ENCODE measurements at places on chromosomes 6 and 20. TPM values are rescaled to one million over a fixed set of nuclear protein-coding genes. Genes with fewer than 3 reads are reported as not detected.

DNA sequence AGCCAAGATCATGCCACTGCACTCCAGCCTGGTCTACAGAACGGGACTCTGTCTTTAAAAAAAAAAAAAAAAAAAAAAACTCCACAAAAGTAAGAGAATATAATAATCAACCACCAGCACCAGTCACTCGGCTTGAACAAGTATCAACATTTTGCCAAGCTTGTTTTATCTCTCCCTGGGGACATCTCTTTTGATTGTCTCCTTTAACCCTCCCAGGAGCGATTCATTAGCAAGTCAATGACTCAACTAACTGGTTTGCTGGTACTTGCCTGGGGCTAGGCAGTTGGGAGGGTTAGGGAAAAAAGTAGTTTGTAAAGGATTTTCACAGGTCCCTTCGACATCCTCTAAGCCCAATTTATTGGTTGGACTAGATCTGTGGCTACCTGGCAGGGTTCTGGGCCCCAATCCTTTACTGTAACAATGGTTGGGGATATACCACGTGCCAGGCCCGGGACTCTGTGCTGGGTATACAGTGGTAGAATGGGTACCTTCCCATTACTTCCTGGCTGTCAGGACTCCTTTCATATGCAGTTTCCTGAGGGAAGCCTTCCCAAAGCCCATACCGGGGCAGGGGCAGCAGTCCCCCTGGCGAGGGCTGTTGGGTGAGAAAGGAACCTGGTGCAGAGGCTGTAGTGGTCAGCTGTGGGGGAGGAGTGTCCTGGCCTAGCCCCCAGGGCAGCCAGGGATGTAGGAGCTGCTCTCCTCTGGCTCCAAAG lies 12.2 kb downstream of the TGIF2 start:
- DNase-seq, result no peak

- DNase-seq, result no peak
Measured at GRCh38 chr20:24990810-24991252, 1.7 kb downstream of the APMAP start.

- no peak for DNase-seq
Measured at GRCh38 chr6:66032626-66033025, 325.6 kb upstream of the EYS start.

GRCh38 chr20:53057579-53057978 lies 85.4 kb downstream of the TSHZ2 start:
- DNase-seq, result no peak

MYL9 gene
- 195 TPM for polyA plus RNA-seq

B3GALT4 gene
- polyA plus RNA-seq, result 5.1 TPM

GRCh38 chr6:52176550-52176949 lies 9.6 kb upstream of the IL17A start:
- DNase-seq, result no peak
